Activated CD4-positive, alpha-beta T cell treated with anti-CD3 and anti-CD28 coated beads for 24 hours (primary cell): ENCODE measurements at places on chromosomes 1 and 21.
A peak's percentile ranks its signal among the peaks of the same experiment; 100 is the strongest.

GRCh38 chr1:23168079-23168444 lies 594 bp downstream of the LUZP1 start:
- no peak for DNase-seq

DNA sequence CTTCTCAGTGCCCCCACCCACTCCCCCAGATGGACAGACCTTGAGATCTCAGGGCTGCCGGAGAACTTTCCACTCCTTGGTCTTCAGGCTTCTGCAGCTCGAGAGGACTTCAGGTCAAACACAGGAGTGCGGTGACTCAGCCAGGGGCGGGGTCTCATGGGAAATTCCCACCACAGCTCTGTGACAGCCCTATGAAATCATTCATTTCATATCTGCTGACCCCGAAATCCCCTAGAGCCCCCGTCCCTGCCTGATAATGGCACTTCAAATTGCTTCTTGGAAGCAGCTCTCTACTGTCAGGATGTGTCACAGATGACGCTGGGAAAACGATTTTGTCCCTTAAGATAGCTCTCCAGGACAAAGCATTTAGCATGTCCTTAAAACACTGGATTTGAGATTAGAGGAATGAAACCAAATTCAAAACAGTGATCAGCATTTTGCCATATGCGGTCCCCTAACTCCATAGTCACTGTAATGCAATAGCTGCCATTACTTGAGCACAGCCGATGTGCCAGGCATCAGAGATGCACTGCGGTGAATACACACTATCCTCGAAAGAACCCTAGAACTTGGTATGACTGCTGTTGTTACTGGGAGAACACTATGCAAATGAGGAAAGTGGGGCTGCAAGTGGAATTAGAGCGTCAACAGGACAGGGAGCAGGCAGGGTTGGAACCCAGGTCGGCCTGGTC lies at the start of gene TNFRSF9:
Gene TNFRSF9, minus strand, starts transcription at position 95 of the 692 bp plus-strand sequence. CDS start 845 bp downstream, outside the sequence.
- DNase-seq, result peak; percentile 80

GRCh38 chr1:241635556-241636152 lies 4.5 kb downstream of the CHML start:
- DNase-seq, result no peak

DNA sequence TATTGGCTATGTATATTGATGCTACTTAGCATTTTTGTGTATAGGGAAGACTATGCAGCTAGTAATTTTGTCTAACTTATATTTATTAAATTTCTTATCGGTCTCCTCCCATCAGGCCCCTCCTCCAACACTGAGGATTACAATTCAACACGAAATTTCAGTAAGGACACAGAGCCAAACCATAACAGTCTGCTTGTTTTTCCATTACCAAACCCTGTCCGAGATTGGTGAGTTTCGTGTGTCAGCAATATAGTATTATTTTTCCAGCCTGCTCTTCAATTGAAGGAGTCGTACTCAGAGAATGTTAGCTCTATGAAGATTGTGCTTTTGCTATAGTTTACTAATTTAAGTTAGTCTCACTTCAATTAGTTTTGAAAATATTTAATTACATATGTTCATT lies 1495.3 kb downstream of the MRPL39 start:
- no peak for DNase-seq

DNA sequence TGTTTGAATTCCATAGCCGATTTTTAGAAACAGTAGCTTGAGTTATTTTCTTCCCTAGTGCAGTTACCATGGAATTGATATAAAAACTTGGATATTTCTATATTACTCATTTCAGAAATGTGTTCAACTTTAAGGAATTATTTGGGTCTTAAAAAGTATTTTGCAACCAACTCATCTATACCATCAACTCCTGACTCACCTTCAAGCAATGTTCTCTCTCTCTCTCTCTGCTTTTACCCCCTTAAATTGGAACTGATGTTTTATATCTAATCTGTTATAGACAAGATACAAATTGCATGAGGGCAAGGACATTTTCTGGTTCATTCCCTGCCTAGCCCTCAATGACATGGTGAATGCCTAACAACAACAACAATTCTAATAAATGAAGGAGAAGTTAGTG lies 214.7 kb upstream of the NRIP1 start:
- DNase-seq, result no peak

DNA sequence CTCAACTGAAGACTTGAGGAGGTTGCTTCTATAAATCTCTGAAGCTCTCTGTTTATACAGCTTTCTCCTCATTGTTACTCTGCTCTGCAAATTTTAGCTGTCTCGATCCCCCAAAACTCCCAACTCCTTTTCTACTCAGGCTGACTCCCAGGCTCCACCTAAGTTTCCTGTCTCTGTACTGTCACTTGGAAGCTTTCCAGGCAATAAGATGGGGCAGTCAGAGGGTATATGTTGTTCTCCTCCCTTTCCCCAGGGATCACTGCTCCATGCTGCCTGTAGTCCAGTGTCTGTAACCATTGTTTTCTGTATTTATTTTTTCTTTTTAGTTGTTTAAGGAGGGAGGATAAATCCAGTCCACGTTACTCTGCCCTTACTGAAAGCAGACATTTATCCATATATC lies 13.4 kb downstream of the TSNAX start:
- DNase-seq, result no peak

DNA sequence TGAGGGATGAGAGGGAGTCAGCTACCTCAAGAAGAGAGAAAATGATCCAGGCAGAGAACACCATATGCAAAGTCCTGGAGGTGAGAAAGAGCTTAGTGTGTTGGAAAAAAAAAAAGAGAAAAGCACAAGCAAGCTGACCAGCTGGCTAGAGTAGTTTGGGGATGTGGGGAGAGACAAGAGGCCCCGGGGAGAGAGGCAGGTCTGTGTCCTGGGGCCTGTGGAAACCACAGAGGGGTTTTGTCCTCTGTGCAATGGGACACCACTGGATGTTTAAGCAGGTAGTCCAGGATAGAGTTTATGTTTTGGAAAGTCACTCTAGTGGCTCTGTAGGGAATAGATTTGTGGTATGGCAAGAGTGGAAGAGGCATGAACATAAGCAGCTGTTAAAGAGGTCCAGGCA lies 14.4 kb upstream of the CHI3L1 start:
- no peak for DNase-seq

- no peak for DNase-seq
Measured at GRCh38 chr1:33372677-33373076, 51.8 kb upstream of the A3GALT2 start.

DNA sequence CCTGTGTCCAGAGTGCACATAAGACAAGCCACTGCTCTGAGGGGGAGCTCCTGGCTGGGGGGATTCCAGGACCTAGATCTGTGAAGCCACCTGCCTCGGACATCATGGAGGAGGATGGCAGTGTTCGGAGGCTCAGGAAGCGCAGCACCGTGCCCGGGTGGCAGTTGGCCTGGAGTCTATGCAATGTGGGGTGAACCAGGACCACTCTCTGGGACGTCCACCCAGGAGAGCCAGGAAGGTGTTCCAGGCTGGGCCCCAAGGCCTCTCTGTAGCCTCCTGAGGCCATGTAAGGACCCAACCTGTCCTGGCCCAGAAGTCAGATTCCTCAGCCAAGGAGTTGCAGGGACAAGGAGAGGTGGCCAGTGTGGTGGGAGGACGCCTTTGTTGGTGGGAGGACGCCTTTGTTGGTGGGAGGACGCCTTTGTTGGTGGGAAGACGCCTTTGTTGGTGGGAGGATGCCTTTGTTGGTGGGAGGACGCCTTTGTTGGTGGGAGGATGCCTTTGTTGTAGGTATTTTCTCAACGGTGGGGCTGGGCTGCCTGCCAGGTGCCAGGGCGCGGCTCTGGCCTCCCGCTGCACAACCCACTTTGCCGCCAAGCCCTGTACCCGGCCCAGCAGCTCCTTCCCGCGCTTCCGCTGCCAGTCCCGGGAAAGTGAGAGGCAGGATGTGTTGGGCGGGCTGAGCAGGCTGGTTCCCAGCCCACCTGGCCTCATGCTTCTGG lies 30.6 kb upstream of the BMP8B start:
- no peak for DNase-seq

GRCh38 chr1:31985430-31985829 lies 28.2 kb upstream of the KHDRBS1 start:
- DNase-seq, result no peak

DNA sequence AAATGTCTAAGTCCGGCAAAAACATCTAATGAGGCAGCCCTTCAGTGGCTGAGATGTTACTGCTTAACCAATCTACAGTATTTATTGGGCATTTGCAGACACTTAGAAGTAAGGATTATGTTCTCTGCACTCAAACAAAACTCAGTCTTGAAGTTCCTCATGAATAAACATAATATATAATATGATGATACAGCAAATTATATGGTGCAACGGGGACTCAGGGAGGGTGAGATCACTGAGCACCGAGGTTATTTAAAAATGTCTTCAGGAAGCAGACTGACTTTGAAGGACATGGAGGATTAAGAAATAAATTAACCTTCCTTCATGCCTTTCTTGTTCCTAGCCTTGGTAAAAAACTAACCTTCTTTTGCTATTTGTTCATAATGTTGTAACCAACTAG lies 27.9 kb downstream of the WDR64 start:
- no peak for DNase-seq

GRCh38 chr1:239630767-239631166 lies 244.4 kb downstream of the CHRM3 start:
- DNase-seq, result no peak

DNA sequence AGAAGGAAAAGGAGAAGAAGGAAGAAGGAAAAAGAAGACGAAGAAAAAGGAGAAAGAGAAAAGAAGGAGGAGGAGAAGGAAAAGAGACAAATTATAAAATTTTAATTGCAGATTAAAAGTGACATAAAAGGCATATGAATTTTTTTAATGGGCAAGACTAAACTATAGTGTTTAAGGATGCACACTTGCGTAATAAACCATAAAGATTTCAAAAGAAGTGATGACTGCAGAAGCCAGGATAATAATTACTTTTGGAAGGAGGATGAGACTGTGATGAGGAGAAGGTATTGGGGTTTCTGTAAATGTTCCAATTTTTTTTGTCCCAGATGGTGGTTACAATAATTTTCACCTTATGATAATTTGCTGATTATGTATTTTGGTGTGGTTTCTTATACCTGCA lies 243.1 kb upstream of the PKN2 start:
- DNase-seq, result no peak

DNA sequence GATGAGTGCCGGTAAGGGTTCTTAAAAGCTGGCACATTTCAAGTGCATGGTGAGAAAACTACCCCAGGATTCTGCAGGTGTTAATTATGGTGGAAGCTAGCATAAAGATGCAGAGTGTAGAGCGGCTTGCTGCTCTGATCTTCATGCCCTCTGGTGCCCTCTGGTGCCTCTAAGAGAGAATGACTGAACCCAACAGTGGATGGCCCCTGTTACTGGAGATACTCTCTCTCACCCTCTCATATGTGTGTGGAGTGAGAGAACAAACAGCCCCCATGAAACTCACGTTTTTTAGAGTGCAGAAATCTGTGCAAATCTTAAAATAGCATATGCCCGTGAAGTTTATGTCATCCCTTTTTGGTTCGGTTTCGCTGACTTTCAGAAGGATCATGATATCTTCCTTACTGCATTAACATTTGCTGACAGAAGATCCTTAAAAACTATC lies 90.0 kb downstream of the GRIK1 start:
- DNase-seq, result peak; percentile 31
